ENCODE measurements at places on chromosomes 13 and 19. TPM values are rescaled to one million over a fixed set of nuclear protein-coding genes. Genes with fewer than 3 reads are reported as not detected.

JAK3 gene
- 3.2 TPM for total RNA-seq

DNA sequence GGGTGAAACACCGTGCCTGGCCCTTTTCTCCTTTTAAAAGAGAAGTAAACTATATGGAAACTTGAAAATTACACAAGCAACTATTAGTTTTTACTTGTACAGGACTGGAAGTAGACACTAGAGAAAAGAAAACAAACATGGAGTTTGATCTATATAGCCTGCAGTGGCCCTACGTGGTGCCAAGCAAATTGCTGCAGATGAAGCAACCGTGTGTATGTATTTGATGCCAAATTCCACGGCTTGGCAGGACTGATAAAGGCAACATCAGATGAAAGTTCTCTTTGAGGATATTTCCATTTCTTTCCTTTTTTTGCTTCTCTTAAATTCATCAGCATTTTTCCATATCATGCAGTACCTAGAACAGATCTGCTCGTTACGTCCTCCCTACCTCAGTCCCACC lies 49.8 kb downstream of the ATP8A2 start:
- peaks cover 6% of the 10 kb centered on the region for H3K27me3 ChIP-seq
- H3K36me3 ChIP-seq, result no peaks in the 10 kb centered on the region
- DNase-seq, result no peak
- no peak overlapping the region for H3K27ac ChIP-seq
- no peak overlapping the region for H3K4me3 ChIP-seq

DNA sequence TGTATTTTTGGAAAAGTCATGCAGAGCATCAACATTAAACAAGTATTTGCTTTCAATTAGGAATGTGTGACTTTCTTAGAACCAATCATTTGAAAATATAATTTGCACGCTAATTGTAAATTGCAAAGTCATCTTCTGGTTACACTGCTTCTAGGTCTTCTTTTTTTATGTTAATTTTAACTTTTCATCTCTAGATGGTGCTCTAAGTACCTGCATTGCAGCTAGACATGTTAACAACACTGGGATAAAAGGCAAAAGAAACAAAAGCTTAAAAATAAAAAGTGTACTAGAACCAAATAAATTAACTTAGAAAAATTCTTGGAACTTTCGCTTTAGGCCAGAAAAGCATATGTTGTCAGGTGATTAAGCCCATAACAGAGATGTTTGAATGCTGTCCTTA lies 2758.2 kb downstream of the PCDH9 start:
- no peak overlapping the region for H3K27ac ChIP-seq
- no peak for DNase-seq
- no peaks in the 10 kb centered on the region for H3K27me3 ChIP-seq
- no peaks in the 10 kb centered on the region for H3K36me3 ChIP-seq

DNA sequence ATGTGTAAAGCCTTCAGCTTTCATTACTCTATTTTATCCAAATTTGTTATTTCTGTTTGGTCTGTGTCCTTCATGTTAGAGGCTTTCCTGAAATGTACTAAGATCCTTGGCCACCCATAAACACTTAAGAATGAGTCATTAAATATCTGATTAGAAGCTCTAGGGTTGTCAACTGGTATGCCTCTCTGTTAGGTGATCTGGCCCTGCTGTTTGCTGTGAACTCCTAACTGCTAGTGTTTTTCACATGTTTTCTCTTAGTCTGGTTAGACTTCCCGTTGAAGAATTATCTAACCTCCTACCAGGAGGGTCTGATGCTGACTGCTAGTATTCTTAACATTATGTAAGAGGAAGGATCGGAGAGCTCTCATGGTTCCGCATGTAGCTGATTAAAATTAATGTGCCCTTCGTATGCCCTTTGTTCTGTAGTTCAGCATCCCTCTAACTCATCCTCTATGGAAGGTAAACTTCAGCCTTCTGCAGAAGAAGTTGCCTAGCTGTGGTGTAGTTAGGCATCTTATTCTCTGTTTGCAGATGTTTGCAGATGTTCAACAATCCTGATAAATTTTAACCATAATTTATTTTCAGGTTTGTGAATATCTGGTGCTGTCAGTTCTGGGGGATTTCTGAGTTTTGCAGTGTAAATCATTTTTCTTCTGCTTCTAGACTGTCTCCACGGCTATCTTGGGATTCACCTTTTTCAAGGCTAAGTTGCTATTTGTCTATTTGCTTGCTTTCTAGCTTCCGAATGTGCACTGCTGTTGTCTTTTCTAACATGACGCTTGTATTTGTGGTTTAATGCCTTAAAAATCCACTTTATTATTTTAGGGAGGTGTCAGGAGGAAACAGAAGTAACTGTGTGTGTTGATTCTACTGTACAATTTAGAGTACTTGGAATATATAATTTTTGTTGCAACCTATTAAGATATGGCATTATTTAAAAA lies 207.2 kb upstream of the SPRY2 start:
- no peak for DNase-seq
- no peak overlapping the region for H3K27ac ChIP-seq
- H3K36me3 ChIP-seq, result no peaks in the 10 kb centered on the region
- H3K27me3 ChIP-seq, result no peaks in the 10 kb centered on the region
